ENCODE measurements at places on chromosomes 12 and 14. TPM values are rescaled to one million over a fixed set of nuclear protein-coding genes. Genes with fewer than 3 reads are reported as not detected.

The STAB2 gene
- total RNA-seq: not detected

The DIO2 gene
- total RNA-seq: not detected

The PSMC1 gene
- total RNA-seq: 90.2 TPM

The OASL gene
- total RNA-seq: 2.6 TPM

GRCh38 chr12:3832738-3833137 is 40.5 kb downstream of the PARP11 start:
- no peak for DNase-seq

DNA sequence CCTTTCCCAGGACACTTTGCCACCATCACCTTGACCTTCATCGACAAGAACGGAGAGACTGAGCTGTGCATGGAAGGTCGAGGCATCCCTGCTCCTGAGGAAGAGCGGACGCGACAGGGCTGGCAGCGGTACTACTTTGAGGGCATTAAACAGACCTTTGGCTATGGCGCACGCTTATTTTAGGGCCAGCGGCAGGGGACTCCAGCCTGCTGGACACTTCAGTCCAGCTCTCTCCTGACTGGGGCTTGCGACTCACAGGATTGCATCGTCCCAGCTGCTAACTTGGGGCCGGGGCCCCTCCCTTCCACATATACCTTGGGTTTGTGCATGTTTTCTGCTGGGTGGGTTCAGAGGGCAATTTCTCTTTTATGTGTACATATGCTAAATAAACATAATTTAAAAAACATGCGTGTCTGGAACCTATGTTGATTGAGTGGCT is 11.2 kb downstream of the AHSA1 start:
- DNase-seq: no peak

DNA sequence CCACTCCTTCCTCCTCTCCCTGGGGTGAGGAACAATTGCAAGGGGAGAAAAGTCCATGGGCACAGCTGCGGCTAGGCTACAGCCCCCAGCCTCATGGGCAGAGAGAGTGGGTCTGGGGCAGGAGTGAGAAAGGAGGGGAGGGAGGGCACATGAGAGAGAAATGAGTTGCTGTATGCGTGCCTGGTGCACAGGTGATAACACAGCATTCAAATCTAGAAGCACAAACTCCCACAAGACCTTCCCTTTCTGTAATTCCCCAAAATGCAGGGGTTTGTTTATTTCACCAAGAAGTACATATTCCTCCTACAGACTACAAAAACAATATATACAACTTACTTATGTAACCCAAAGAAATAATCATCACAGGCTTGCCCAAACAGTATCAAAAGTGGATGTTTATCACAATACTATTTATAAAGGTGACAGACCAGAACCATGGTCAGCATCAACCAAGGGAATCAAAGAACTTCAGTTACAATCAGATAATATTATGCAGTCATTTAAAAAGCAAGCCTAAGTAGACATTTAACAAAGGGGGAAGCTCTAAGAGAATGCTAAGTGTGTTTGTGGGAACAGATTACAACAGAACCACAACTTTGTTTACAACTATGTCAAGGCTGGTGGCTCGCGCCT is 54.2 kb downstream of the ITPK1 start:
- no peak for DNase-seq

DNA sequence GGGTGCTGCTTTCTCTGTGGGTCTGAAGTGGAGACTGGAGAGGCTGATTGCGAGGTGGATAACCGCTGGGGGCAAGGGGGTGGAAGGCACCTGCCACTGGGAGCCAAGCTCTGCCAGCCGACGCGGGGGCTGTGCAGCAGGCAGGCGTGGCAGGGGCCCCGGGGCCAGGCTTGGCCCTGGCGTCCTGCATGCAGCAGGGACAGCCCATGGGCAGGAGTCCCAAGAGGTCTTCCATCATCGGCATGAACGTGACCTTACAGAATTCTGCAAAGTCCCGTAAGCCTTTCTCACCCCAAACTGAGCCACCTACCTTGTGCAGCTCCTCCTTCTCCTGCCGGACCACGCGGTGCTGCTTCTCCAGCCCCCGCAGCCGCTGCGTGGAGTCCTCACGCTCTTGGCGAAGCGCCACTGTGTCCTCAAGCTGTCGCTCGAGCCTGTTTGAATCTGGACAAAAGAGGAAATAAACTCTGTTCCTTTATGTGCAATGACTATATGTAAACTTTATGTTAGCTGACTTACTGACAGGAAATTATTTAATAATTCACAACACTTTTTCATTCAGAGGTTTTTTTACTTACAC is 51.3 kb downstream of the AMN start:
- no peak for DNase-seq

The SLC22A17 gene
- total RNA-seq: 7.4 TPM

GRCh38 chr14:37202265-37202664 is 4.5 kb downstream of the MIPOL1 start:
- no peak for DNase-seq

All from activated naive CD4-positive, alpha-beta T cell treated with anti-CD3 and anti-CD28 coated beads, Interleukin-2, amount 50 U/mL, for 72 hours (primary cell).